Activated CD8-positive, alpha-beta memory T cell treated with anti-CD3 and anti-CD28 coated beads for 1 hour (primary cell): ENCODE measurements at places on chromosomes 13 and 19.

GRCh38 chr19:41870401-41870873 is 6.6 kb upstream of the CD79A start:
- no peak for DNase-seq

- DNase-seq = no peak
Measured at GRCh38 chr13:51958217-51958547, 53.1 kb downstream of the ATP7B start.

GRCh38 chr19:11382898-11383705 is 1.0 kb downstream of the EPOR start:
- peak; percentile 18 for DNase-seq

DNA sequence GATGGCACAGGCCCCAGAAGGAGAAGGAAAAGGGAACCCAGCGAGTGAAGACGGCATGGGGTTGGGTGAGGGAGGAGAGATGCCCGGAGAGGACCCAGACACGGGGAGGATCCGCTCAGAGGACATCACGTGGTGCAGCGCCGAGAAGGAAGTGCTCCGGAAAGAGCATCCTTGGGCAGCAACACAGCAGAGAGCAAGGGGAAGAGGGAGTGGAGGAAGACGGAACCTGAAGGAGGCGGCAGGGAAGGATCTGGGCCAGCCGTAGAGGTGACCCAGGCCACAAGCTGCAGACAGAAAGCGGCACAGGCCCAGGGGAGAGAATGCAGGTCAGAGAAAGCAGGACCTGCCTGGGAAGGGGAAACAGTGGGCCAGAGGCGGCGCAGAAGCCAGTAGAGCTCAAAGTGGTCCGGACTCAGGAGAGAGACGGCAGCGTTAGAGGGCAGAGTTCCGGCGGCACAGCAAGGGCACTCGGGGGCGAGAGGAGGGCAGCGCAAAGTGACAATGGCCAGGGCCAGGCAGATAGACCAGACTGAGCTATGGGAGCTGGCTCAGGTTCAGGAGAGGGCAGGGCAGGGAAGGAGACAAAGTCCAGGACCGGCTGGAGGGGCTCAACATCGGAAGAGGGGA is 1.1 kb downstream of the PPP1R12C start:
- DNase-seq = no peak

DNA sequence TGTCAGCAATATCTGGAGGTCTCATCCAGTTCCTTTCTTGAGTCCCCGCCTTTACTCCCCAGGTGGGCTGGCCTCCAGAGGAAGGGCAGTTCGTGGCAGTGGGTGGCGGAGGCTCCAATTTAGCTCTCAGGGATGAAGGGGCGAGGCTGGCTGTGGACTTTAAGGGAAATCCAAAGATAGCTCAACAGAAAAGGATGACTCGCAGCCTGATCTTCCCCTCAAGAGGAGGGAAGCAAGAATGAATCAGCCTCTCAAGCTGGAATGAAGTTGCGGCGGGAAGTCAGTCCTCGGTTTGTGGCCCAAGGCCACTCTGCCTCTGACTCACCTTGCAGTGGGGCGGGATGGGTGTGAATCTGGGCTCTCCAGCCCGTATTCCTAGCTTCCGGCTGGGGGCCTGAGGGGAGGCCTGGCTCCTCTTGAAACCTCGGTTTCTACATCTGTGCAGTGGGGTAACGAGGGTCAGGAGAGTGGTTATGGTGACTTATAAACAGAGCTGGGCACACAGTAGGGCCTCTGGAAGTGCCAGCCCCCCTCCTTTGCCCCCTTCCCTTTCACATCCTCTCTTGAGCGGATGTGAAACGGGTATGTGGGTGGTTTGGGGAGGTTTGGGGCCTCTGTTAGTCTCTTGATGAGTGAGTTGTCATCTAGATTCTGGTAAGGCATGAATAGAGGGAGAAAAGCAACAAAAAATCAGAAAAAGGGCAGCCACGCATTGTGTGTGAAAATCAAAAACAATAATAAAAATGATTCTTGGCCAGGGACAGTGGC is 10.5 kb upstream of the SMG9 start:
- DNase-seq = peak; percentile 49

GRCh38 chr19:47273313-47274070 is 1.2 kb upstream of the INAFM1 start:
- peak; percentile 66 for DNase-seq

- DNase-seq = no peak
Measured at GRCh38 chr19:7995810-7996158, 9.7 kb downstream of the ELAVL1 start.

GRCh38 chr13:24777171-24777570 is 13.2 kb downstream of the RNF17 start:
- DNase-seq = no peak

GRCh38 chr13:49370371-49370770 is 73.5 kb downstream of the CAB39L start:
- no peak for DNase-seq

DNA sequence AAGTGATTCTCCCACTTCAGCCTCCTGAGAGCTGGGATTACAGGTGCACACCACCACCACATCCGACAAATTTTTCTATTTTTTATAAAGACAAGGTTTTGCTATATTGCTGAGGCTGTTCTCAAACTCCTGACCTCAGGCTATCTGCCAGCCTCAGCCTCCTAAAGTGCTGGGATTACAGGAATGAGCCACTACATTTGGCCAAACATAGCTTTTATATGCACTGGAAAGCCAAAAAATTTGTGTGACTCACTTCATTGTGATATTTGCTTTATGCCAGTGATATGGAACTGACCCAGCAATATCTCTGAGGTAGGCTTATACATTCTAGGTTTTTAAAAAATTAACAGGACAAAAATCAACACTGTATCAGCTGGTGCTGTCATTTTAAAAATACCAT is 26.8 kb upstream of the ACOD1 start:
- no peak for DNase-seq

DNA sequence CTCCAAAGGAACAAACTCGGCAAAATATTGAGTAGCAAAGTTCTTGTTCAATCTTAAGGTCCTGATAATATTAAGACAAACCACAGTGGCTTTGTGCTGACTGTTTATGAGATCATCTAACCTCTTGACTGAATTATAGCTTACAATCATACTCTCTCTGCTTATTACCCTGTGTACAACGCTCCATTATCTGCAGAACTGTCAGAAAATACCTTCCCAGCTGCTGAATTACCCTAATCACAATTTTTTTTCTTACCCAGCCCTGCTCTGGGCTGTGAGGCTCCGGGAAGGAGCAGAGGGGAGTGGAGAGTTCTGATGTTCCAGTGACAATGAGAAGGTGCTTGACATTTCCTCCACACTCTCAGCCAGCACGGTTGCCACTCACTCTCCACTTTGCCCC is 64.8 kb downstream of the DCT start:
- no peak for DNase-seq

DNA sequence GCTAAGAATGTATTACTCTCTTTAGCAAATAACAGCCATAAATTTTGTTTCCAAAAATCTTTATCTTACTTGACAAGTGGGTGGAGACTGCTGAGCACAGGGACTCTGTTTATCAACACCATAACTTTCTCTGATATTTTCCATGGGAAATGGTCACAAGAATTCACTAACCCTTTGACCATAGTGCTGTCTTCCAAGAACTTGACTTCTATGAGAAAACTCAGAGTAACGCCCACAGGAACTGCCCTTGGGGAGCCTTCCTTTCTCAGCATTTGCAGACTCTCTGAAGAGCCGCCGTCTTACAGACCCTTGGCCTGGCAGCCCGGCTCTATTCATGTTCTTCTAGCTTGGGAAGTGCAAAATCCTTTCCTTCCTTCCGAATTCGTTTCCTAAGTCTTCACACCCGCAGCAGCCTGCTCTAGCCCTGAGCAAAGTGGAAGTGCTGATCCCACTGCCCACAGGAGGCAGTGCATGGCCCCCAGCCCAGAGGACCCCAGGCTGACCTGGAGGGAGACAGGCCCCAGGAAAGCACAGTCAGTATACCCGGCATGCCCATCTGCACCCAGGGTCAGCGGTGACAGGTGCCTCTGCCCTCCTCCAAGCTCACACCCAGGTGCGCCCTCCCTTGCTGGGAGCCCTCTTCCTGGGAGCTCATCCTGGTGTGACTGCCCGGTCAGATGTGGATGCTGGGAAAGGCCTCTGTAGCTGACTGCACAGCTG is 10.2 kb downstream of the GAS6 start:
- no peak for DNase-seq

GRCh38 chr19:3535563-3535965 is 3.4 kb upstream of the TEKTIP1 start:
- no peak for DNase-seq

- DNase-seq = no peak
Measured at GRCh38 chr19:4491446-4491845, 19.3 kb downstream of the HDGFL2 start.
